ENCODE measurements at places on chromosomes 7 and 10.
A peak's percentile ranks its signal among the peaks of the same experiment; 100 is the strongest.

DNA sequence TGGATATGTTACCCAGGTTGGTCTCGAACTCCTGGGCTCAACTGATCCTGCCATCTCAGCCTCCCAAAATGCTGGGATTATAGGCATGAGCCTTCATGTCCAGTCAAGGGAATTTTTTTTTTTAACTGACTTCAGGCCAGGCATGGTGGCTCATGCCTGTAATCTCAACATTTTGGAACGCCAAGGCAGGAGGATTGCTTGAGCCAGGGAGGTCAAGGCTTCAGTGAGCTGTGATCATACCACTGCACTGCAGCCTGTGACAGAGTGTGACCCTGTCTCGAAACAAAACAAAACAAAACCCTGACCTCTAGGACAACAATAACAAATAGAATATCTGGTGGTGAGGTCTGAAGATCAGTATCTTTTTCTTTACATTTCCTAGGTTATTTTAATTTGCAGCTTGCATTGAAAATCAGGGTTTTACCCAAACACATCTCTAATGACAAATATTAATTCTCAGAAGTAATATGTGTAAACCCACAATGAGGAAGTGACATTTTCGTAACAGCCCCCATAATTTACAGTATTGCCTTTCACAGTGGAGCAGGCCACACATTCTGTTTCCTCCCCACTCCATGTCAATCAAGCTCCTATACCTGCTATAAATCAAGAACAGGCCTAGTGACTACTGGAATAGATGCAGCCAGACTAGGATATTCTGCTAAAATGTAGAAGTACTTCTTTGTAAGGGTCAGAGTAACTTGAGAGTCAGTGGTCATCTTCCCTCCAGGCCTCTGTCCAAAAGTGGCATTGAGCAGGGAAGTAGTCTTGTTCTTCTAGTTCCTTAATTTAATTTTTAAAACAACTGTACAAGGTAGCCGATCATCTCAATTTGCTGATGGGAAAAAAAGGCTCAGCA lies 43.3 kb upstream of the ECHDC3 start:
- no peak for DNase-seq

DNA sequence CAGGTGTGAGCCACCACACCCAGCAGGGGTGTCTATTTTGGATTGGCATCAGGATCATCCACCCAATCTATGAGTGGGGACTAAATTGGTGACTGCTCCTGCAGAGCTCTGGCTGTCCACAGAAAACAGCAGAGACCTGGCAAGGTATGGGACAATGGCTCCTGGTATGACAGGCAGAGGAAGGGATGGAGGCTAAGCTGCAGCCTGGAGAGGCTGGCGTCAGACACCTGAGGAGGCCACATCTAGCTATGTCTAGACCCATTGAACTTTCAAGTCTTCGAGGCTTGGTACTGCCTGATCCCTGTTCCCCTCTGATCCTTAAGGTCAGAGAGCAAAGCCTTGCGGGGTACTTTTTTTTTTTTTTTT lies 3.2 kb upstream of the SERPINE1 start:
- DNase-seq, result no peak

DNA sequence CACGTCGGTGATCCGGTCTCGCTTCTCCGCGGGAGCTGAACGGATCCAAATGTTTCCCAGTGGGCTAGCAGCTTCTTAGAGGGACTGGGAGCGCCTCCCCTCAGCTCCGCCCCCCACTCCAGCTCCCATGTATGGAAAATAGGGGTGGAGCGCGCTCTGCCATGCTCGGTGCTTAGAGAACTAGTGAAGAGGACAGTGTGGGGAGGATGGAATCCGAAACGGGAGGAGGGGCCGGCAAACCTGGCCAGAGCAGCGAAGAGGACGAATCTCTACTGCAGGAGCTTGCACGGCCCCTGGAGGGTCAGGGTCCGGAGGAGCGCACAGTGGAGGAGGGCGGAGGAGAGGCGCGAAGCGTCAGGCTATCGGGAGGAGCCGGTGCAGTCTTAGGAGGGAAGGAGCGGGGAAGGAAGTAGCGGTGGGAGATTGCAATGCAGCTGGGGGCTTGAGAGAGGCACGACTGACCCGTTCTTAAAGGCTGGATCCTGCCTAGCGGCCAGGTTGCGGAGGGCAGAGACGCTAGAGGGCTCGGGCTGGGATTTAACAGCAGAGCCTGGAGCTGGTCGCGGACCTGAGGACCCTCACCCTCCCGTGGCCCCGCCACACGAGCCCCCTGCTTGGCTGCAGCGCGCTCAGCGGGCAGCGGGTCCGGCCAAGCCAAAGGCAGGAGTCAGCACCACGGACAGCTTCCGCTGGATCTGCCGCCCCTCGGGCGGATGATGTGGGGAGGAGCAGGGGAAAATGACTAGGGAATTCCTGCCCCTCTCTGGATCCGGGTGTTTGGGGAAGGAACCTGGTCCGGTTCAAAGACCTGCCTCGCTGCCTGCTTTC lies at the start of gene PRLHR:
Gene PRLHR (minus strand): TSS at position 51 of the 828 bp plus-strand sequence. CDS start 404 bp downstream, outside the sequence.
- no peak for DNase-seq

DNA sequence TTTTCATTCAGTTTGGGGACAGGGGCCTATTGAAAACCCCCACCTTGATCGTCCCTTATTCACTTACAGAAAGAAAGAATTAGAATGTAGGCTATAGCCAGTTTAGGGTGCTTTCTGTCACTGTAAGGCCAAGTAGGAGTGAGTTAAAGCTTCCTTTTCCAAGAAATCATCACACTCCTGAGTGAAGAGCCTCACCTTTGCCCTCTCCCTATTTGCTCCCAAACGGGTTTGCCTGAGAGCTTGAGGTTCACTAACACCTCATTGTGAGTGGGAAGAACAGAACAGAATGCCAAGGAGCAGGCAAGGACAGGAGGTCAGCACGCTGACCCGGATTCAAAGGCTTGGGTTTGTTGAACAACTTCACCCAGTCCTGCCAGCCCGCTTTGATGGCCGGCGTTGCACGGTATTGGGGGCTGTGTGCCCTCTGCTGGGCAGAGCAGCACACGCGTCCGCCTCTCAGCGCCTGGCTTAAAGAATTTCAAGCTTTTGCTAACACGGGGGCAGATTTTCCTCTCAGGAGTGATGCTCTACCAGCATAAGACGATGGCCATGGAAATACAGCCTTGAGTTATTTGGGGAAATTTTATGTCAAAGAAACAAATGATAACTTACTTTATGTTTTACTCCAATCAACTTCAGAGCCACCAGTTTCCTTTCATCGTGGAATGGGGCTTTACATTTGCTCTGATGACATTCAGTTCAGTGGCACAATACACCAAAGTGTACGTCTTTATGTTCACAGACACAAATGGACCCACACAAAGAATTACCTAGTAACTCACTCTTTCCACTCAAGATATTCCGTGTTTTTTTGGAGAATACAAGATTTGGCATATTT lies 470.0 kb downstream of the SUGCT start:
- DNase-seq, result peak; percentile 70

DNA sequence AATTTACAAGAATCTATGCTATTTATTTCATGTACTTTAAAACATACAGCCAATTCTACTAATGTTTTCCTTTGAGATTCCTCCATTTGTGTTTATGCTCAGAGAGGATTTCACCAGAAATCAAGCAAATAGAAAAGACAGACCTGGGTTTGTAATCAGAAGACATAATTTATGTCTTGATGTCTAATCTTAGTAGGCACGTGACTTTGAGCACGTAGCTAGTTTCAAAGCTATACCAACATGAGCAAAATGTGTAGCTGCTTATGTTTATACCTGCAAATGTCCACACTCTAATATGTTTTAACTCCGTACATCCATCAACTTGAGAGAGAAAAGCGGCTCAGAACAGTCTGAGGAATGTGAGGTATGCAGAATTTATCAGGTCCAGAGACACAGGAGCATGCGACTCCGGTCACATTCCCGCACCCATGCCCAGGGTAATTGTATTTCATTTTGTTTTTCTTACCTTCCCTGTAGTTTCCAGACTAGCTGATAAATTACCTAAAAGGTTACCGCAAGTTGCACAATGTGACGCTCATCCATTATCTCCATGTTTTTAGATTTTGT lies 40.0 kb downstream of the SVOPL start:
- no peak for DNase-seq

- no peak for DNase-seq
These were observed 240.3 kb downstream of the SNX10 start for GRCh38 chr7:26531926-26532325.

- no peak for DNase-seq
These were observed 174.2 kb downstream of the PLXNA4 start for GRCh38 chr7:132402096-132402495.

- DNase-seq, result no peak
These were observed 287.5 kb upstream of the NPVF start for GRCh38 chr7:25515633-25516275.

- DNase-seq, result no peak
These were observed 14.0 kb upstream of the ENTPD1 start for GRCh38 chr10:95741807-95742467.

DNA sequence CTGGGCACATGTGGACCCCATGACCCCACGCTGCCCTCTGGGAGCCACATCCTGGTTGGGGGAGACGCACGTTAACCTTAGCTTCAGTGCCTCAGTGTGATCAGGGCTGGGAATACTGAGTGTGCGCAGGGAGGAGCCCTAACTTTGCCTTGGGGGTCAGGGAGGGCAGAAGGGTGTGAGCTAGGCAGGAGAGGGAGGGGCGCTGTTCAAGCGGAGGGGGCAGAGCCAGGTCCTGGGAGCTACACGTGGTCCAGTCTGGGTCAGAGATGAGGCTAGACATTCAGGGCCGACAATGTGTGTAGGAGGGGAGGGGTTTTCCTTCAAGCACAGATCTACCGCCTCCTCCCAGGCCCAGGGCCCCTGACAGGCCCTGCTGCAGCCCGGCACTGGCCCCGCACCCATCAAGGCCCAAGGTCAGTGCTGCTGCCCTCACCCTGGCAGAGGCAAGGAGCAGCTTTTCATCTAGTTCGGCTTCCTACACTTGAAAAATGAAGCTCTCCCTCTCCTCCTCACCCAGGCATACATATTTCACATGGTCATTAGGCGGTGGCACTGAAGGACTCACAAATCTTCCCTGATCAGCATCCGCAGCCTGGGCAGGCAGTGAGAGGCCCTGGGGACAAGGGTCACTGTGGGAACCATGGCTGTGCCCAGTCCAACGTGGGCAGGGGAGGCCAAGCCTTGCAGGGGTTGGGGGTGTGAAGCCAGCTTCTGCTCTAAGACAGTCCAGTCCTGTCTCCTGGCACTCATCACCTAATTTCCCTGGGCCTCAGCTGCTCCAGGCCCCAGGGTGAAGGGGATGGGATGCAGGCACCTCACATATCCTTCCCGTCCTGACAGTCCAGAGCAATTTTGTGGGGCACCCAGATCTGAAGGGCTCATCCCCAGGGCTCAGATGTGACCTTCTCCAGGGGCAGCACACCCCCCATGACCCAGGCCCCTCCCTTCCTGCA lies 47.3 kb downstream of the C10orf105 start:
- DNase-seq, result no peak

DNA sequence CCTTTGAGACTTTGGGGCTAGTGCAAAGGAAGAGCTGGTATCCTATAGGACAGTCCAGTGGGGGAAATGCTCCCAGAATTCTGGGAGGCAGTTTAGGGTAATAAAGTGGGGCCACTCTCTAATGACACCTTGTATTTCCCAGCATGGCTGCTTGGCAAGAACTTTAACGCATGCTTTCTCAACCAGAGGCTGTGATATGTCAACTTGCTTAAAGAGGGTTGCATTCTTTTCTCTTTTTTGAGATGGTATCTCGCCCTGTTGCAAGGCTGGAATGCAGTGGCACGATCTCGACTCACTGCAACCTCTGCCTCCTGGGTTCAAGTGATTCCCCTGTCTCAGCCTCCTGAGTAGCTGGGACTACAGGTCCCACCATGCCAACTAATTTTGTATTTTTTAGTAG lies 38.4 kb downstream of the ALDH18A1 start:
- no peak for DNase-seq

GRCh38 chr10:62162261-62162981 lies 106.2 kb downstream of the RTKN2 start:
- DNase-seq, result no peak

DNA sequence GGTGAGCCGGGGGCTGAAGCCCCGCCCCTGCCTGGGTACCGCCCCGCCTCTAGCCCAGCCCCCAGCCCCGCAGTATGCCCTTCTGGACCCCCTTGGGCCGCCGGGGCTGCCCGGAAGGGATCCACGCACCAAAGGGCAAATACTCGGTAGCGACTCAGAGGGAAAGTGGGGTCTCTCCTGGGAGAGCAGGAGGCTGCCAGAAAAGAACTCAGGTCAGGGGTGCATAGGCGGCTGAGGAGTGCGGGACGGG lies 796 bp downstream of the FBXL15 start:
- no peak for DNase-seq

DNA sequence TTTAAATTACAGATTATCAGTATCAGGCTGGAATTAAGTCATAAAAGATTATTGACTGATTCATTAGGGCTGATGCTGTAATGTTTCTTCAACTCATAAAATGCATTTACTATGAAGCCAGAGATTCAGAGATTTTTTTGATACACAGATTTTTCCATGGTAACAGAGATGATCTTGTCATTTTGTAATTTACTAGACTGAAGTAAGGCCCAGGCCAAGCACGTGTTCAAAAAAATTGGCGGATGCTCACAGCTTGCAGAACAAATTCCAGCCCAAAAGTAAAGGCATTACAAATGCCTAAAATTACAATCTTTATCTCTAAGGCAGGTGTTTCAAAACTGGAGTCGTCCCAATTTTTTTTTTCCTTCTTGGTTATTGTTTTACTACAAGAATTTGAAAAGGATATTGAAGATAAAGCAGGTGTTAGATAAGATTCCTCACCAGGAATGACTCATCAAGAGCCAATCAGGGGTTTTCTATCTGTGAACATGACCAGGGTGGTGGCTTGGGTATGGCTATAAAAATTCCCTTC lies 78.4 kb upstream of the MEOX2 start:
- no peak for DNase-seq

DNA sequence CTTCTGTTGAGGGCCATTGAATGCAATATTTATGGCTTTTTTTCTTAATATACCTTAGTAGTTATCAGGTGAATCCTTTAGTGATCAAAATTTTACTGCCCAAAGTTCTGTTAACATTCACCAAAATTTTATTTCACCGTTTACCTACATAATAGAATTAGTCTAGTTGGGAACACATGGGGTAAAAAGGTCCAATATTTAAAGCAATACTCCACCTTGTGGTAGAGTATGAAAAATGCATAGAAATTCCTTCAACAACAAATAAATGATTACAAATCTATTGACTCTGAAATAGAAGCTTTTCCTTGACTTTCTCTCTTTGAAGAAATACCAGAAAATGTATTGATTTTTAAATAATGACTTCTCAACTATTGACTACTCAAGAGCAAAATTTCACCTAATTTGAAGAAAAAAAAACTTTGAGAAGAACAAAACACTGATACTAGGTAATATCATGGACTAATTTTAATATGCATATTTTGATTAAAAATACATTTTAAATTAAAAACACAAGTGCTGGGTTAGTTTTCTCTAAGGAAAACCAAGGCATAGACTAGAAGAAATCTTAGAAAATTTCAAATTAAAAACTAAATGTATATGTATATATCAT lies 43.3 kb downstream of the POLR1F start:
- no peak for DNase-seq

Measured in lower lobe of right lung (tissue), 2 donors.